ENCODE measurements at places on chromosomes 1 and 21.

DNA sequence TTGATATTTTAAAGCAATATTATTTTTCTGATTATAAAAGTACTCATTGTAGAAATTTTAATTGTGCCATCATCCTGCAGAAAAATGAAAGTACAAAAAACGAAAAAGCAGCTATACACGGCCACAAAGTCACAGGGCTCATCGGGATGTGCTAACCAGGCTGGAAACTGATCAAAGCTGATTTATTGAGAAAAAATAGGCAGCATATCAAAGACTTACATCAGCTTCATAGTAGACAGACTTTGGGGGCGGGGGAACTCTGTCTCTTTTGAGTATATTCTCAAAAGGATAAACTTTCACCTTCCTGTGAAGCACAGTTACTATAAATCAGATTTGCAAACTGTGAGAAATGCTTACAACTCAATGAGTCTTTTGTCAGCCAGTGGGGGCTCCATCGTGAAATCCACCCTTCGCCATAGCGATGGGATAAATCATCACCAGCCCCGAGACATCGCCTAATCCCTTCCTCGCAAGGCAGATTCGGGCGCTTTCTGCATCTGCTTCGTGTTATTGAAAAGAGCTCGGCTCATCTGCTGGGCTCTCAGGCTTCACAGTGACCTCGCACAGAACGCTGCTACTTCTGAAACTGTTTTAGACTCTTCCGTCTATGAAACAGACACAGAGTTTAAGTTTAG lies 69.2 kb upstream of the ERG start:
- no peak for DNase-seq

- no peak for DNase-seq
These were observed 64.0 kb upstream of the KIF1B start for GRCh38 chr1:10146391-10146790.

GRCh38 chr1:216113181-216113580 lies 310.1 kb downstream of the USH2A start:
- DNase-seq: no peak

- DNase-seq: no peak
These were observed 4.7 kb downstream of the CELSR2 start for GRCh38 chr1:109253803-109254620.

DNA sequence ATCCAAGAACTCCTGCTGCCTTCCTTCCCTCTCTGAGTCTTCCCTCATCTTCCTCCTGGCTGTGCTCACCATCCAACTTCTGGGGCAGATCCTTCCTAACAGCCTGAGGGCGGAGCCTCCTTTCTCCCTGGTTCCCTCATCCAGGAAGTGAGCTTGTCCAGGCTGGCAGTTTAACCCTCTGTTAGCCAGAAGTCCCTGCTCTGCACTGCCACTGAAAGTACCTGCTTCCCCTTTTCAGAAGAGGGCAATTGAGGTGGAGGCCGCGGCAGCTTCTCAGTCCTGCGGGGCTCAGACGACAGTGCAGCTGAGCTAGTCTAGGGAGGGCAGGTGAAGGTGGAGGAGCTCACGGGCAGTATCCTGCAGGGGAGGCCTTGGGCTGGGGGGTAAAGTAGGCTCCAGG lies 149.1 kb downstream of the FCRL5 start:
- peak; percentile 38 for DNase-seq

GRCh38 chr1:58783090-58783992 lies 506 bp downstream of the JUN start:
- no peak for DNase-seq

GRCh38 chr1:189764391-189765320 lies 713.0 kb downstream of the BRINP3 start:
- DNase-seq: no peak

DNA sequence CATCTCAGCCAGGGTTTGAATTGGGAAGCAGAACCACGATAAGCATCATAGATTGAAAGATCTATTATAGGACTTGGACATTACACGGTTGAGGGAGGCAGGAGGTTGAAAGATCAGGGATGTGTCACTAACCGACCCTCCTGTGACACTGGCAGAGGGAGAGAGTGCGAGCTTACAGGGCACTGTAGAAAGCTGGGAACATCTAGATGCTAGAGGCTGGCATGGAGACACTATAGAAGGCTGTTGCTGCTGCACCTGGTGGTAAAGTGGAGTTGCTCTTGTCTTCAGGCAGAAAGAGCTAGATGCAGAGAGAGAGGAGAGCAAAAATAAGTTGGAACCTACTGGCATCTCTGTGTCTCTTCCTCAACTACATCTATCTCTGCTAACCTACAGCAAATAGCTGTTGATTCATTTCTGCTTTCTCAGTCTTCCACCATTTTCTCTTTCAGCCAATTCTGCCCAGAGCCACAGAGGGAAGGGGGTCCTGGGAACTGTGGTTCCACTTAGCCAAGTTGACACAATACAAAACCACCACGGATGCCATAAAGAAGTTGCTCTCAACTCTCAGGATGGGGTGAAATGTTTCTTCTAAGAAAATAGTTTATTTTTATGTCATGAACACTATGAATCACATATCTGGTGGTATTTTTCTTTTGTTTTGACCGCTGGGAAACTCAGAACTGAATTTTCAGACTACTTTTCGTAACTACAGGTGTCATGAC lies 155.9 kb downstream of the ZNF281 start:
- DNase-seq: no peak

Measured in H54 (cell line).